Eye (tissue), 1 donor: ENCODE measurements at places on chromosomes 16 and 17.

GRCh38 chr16:552171-552570 lies 8.0 kb upstream of the PRR35 start:
- DNase-seq, result no peak

GRCh38 chr16:5064915-5065314 lies 841 bp downstream of the C16orf89 start:
- DNase-seq, result peak; percentile 43

DNA sequence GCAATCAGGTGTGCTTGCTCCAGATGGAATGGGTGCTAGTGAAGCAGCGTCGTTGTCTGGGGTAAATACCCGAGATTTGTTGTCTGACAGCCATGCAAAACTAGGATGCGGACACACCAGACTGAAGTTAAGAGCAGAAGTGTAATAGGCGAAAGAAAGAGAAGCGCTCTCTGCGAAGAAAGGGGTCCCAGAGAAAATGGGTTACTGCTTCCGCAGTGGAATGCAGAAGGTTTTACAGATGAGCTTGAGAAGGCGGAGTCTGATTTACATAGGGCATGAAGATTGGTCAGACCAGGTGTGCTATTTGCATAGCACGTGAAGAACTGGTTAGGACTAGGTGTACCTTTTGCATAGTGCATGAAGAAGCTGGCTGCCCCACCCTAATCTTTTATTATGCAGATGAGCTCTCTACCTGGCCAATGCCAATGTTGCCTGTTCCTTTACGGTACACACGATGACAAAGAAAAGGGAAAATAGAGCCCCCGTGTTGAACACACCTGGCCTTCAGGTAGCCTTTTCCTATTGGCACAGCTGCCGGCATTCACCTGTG lies 32.0 kb upstream of the SNN start:
- DNase-seq, result peak; percentile 41

DNA sequence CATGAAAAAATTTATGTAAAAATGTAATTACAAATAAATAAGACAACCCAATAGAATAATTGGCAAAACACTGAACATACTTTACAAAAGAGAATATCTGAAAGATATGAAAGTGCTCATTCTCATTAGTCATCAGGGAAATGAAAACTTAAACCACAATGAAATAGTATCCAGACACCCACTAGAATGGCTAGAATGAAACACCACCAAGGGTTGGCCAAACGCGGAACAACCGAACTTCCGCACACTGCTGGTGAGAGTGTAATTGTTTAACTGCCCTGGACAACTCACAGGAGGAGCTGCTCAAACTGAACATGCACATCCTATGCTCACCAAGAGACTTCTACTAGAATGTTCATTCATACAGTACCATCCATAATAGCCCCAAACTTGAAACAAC lies 5.8 kb upstream of the ZDHHC7 start:
- DNase-seq, result no peak

DNA sequence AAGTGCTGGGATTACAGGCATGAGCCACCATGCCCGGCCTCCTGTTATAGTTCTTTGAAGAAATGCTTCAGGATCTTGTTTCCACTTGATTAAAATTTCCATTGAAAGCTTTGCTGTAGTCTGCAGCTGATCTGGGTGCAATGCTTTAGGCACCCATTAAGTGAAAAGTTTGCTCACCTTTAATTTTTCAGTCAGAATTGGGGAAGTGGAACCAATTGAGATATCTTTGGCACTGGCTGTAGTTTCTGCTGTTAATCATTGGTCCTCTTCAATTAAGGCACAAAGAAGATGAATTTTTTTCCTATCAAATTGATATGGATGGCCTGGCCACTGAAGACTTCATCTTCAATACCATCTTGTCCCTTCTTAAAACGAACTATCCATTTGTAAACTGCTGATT lies 336.1 kb upstream of the TBX2 start:
- DNase-seq, result no peak

DNA sequence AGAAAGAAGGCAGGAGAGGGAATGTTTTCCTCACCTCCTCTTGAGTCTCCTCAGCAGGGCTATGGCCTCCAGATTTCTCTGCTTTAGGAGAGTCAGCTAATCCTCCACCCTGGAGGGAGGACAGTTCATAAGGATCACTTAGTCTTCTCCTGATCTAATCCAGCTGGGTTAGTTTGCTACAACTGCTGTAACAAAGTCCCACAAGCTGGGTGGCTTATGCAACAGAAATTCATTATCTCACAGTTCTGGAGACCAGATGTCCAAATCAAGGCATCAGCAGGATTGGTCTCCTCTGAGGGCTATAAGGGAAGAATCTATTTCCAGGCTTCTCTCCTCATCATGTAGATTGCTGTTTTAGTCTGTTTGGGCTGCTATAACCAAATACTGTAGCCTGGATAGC lies 40.6 kb upstream of the XYLT1 start:
- peak; percentile 50 for DNase-seq

DNA sequence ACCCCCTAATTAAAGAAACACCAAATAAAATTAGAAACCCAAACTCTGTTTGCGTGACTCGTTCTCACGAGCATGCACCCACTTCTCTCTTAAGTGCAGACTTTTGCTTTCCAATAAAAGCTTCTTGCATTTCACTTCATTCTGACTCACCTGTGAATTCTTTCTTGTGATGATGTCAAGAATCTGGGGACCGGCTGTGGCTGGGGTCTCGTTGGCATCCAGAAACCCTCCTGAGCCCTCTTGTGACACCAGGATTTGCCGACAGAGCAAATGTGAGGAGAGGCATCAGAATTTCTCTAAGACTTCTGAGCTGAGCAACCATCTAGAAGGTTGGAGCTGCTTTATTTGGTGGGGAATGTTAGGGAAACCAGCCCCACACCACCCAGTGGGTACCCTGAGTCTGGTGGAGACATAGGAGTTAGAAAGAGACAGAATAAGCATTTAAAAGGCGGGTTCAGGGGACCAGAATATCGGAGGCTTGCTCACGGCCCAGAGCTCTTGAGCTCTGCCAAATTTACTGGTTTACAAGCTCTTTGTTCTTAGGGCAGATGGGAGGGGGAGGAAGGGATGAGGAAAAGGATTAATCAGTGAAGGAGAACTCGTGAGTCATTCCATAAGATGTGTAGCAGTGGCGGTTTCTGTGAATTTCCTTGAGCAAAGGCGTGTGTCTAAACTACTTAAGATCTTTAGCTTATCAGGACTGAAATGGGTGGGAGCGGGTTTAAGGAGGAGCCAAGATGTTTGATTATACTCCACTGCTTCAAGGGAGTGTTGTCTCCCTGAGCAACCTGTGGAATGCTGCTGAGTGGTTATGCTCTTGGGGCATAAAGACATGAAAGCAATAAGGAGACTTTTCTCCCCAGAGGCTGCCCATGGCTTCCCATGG lies 24.2 kb upstream of the TMC5 start:
- DNase-seq, result peak; percentile 68

GRCh38 chr16:64540434-64540833 lies 581.4 kb downstream of the CDH11 start:
- no peak for DNase-seq

- DNase-seq, result no peak
Observed at GRCh38 chr17:67638871-67639270, 78.9 kb upstream of the NOL11 start.

GRCh38 chr17:13403982-13404946 lies 197.5 kb downstream of the HS3ST3A1 start:
- peak; percentile 24 for DNase-seq

GRCh38 chr16:8948831-8949230 lies 14.9 kb downstream of the USP7 start:
- no peak for DNase-seq

- no peak for DNase-seq
Observed at GRCh38 chr17:34313164-34313563, 6.1 kb upstream of the CCL8 start.

DNA sequence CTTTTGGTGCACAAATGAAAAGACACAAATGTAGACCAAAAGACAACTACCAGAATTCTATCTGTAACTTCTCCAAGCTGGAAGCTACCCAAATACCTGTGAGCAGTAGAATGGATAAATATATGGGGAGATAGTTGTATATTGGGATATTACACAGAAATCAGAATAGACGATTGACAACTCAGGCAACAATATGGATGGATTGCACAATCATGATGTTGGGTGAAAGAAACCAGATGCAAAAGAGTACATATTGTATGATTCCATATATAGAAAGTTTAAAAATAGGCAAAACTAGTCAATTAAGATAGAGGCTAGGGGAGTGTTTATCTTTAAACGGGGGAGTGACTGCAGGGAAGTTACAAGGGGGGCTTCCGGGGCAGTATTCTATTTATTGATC lies 77.5 kb upstream of the NKD1 start:
- DNase-seq, result no peak

- no peak for DNase-seq
Observed at GRCh38 chr17:35679007-35679682, 52.3 kb upstream of the RASL10B start.

DNA sequence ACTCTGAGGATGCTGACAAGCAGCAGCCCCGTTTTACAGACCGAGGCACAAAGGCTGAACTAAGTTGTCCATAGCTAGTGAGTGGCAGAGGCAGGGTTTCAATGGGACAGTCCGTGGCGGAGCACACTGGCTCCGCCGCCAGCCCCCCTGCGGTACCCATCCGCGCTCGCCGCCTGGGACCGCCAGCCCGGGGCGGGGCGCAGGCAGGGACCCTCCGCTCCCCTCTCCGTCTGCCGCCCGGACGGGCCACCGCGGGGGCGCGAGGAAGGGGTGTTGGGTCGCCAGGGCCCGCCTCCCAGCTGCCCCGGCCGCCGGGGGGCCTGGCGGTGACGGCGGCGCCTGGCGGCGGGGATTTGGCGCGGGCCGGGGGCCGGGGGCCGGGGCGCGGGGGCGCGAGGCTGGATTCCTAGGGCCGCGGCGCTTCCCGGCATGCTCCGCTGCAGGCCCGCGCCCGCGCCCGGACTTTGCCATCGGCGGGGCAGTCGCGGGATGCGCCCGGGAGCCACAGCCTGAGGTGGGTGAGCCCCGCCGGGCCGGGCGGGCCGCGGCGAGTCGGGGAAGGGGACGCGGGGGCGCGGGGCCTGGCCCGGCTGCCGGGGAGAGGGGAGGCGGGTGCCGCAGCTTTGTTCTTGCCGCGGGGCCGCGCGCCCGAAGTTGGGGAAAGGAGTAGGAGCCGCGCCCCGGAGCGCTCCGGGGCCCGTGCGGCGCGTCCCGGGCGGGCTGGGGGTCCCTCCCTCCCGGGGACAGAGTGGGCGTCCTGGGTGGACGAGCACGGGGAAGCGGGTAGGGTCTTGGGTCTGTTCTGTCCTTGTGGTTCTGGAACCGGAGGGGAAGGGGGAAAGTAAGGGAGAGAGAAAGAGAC lies at the start of gene TMEM98:
Gene TMEM98 (plus strand): TSS at position 430 of the 862 bp plus-strand sequence. CDS start 3,376 bp downstream, outside the sequence.
- DNase-seq, result peak; percentile 80

DNA sequence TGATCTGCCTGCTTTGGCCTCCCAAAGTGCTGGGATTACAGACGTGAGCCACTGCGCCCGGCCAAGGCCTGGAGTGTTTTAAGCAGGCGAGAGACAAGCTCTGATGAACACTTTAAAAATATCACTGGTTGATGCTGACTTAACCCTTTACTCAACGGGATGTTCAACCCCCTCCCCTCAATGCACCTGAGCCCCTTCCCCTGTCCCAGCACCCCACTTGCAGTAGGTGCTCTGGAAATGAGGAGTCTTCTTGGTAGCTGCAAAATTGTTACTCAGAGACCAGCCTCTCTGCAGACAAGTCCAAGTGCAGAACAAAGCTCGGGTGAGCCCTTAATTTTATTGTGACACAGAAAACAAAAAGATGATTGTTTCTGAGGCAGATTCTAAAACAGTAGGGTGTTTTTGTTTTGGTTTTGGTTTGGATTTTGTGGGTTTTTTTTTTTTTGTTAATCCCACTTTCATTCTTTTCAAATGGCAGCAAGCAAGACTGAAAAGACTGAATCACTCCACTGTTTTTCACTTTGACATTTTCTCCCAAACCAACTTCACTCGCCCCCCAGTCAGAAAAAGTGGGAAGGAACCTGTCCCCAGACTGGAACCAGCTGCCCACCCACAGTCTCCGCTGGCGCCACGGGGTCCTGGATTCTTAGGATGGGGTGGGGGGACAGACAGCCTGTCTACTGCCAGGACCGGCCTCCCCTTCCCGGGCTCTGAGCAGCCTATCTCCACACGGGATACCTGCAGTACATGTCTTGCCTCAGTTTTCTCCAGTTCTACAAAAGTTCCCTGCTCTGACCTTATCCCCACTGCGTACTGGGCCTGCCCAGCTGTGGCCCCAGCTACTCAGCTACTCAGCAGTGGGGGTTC lies 5.2 kb upstream of the PLLP start:
- no peak for DNase-seq

- DNase-seq, result no peak
Observed at GRCh38 chr16:68460067-68460466, 11.8 kb upstream of the SMPD3 start.

DNA sequence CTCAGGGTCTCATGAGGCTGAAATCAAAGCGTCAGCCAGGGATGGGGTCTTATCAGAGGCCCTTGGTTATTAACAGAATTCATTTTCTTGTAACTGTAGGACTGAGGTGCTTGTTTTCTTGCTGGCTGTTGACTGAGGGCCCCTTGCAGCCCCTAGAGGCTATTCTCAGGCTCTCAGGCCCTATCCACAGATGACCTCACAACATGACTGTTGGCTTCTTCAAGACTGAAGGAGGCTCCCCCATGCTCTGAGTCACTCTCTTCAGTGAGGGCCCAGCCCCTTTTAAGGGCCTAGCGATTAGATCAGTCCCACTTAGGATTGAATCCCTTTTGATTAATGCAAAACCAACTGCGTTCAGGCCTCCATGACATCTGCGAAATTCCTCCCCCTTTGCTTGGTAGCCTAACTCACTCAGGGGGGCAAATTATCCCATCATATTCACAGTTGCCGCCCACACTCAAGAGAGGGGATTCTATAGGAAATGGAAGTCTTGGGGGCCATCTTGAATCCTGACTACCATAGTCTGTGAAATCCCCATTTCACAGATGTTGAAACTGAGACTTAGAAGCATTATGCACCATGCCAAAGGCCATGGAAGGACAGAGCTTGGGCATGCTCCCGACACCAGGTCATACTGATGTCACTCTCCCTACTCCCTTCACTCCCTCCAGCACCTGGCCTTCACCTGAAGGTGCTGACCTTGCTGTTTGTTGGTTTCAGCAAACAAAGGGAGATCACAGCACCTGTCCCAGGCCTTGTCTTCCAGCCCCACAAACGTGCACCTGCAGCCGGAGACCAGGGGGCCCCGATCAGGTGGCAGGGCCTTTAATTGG lies 592.3 kb downstream of the MAF start:
- DNase-seq, result no peak

DNA sequence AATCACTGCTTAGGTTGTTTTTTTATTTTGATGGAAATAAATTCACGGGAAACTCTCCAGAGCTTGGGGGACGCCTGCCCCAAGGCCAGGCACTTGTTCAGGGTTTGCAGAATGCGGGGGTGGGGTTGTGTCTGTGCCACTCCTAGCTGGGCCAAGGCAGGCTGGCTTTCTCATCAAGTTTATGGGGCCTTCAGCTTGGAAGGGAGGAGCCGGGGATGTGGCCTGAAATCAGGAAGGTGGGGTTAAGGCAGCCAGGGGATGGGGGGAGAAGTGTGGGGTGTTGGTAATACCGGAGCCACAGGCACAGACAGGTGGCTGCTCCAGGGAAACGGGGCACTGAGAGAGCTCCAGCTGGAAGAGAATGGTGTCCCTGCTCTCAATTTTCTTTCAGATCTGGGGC lies 1.7 kb upstream of the CHAD start:
- no peak for DNase-seq

- DNase-seq, result no peak
Observed at GRCh38 chr17:35453171-35453570, 4.6 kb upstream of the SLFN13 start.
